CMK (cell line): ENCODE measurements at places on chromosomes 6 and 20.

DNA sequence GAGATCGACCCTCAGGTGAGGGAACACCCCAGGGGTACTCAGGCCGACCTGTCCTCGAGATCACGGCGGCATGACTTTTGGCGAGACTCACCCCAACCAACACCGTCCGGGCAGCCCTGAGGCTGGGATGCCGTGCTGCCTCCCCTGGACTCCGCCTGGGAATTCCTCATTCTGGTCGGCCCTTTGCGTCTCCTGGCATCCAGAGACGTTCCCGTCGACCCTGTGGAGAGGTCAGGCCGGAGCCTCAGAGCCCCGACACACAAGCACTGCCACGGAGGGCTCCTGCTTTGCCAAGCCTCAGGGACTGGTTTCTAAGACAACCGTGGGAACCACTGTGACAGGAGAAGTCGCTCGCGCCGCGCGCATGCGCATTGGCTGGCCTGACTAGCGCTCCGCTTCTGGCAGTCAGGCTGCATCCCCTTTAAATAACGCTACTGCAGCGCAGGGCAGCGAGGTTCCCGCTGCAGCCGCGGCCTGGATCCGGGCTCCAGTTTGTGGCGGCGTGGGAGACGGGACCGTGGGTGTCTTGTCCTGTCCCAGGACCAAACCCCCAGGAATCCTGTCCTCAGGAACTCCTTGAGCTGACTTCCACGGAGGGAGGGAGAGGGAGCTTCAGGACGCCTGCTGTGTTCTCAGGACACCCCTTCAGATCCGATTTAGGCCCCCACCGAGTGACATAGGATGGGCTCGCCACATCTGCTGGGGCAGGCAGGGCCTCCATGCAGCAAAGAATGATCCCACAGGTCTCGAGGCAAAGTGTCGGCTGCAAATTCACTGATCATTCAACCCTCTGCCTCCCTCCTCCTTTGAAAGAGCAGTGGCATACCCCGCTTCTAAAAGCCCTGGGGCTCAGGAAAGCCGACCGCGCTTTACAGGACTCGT, 163.2 kb upstream of the ZNF337 start:
- DNase-seq, result no peak

DNA sequence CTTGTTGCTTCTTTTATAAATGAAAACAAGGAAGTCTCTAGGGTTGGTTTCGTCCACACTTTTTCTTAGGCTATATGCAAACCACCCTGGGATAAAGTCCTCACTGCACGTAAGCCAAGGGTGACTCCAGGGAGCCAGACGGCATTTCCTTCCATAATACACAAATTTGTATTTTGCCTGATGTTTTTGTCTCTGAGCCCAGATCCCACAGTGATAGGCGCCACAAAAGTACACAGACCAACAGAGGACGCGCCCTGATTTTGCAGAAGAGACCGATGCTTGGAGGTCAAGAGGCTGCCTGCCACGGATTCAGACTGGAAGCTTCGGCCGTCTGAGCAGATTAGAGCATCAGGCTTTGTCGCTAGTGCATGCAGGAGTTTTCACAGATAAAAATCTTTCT, 22.8 kb downstream of the FOXQ1 start:
- no peak for DNase-seq

DNA sequence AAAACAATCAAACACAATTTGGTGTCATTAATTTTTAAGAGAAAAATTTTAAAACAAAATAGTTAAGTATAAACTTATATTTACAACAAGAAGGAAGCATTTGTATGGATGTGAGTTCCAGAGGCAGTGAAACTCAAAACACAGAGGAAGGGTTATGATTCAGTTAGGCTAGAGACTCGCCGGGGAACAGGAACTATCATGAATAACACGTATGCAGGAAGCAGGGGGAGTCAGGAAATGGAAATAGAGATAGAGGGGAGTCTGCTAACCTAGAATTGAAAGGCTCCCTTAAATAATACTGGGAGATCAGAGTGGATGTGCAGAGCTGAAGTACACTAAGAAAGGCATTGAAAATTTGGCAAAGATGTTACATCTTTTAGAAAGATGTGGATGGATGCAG, 14.2 kb upstream of the HLA-DRB1 start:
- no peak for DNase-seq

GRCh38 chr20:37755665-37756064, 61.8 kb downstream of the CTNNBL1 start:
- no peak for DNase-seq

DNA sequence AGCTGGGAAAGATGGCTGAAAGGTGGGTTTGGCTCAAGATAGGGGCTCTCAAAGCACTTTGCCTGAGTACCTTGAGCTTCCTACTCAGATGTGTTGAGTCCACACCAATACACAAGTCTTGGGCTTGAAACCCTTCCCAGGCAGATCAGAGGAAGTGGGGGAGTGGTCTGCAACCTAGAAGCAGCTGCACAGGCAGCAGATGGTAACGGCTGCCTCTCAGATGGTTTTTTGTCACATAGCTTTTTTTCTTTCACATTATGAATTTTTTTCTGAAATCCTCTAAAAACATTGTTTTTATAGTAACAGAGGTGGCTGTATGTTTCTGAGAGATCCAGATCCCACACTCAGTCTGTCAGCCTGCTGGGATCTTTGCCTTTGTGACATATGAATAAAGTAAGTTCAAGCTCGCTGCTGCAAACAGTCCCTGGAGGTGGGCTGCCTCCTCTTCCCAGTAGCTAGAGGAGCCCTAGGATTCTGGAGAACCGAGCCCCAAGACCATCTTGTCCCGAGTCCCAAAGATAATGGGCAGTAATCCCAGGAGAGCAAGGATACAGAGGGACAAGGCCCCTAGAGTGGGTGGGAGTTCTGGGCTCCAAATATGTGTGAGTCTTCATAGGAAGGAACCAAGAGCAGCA, 97.1 kb upstream of the TOP1 start:
- DNase-seq, result no peak

DNA sequence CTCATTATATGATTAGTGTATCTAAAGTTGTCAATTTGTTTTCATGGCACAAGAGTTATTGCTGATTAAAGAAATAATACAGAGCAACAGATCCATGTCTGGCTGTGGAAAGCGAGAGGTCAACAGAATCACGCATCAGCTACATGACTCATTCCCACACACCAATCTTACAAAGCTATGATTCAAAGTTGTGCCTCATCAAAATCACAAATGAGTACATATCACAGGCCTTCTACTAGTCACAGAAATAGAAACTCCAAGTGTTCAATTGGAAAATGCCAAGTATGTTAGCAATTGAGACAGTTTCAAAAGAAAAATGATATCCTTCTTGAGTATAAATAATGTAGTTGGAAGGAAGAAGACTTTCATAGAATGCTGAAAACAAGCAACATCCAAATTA, 57.8 kb upstream of the NKAIN2 start:
- DNase-seq, result no peak

- DNase-seq, result no peak
These were observed 567.7 kb downstream of the ADGRB3 start for GRCh38 chr6:69202768-69203167.

DNA sequence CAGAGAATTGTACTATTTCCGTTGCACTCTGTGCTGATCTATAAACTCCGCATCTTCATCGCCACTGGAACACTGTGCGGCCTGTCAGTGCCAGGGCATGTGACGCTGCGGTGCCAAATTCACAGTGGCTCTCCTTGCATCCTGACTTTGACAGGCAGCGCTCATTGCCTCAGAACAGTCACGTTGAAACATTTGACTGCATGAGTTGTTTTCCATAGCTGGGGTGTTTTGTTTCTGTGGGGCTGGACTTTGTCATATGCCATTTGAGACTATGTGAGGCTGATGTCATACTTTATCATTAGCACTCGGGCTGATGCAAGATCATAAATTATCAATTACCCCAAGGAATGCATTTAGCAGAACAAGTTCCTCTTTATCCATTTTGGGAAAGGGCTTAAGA, 32.7 kb downstream of the CFAP61 start:
- DNase-seq, result no peak

DNA sequence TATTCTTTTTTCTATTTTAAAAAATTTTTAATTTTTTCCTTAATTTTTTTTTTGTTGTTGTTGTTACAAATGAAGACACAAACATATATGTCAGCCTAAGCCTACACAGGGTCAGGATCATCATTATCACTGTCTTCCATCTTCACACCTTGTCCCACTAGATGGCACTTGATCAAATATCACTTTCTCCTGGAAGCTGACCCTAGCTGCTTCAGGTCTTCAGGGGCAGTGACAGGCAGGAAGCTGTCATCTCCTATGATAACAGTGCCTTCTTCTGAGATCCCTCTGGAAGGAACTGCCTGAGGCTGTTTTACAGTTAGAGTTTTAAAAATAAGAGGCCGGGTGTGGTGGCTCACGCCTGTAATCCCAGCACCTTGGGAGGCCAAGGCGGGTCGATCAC, 70.2 kb upstream of the EEF1E1 start:
- DNase-seq, result no peak

DNA sequence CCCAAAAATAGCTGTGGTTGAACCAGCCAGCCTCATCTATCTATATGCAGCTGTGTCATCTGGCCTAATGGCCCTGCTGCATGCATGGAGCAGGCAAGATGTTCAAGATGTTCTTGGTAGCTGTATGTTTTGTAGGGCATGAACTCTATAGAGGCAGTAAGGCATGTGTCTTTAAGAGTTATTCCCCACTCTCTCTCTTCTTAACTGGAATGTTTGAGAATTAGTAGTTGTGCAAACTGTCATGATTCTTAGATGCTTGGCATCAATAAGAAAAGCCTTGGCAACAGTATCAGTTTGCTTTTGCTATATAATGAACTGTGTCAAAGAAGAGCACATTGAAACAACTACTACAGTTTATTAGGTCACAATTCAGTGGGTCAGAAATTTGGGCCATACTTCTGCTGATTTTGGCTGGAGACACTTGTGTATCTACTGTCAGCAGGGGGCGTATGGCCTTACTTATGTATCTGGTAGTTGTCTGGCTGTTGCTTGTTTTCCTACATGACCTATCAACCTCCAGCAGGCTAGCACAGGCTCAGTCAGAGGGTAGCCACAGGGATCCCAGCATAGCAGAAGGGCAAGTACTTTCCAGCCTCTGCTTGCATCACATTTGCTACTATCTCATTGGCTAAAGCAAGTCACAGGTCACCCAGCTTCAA, 56.1 kb upstream of the LAMP5 start:
- no peak for DNase-seq

GRCh38 chr6:70210462-70210861, 92.4 kb downstream of the COL9A1 start:
- no peak for DNase-seq

GRCh38 chr6:140252099-140252498, 877.7 kb upstream of the CITED2 start:
- no peak for DNase-seq

DNA sequence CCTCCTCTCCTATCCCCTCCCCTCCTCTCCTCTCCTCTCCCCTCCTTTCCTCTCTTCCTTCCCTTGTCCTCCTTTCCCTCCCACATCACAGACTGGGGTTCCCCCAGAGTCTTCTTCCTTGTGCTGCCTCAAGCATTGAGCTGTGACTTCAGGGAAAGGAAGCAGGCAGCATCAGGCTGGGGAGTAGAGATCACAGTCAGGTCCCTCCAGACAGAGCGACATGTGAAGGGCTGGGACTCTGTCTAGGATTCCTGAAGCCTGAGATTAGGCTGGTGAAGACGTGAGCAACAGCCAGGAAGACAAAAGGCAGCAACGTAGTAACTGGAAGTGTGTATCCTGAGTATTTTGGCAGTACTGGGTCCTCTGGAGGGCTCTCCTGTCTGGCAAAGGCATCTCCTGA, 265.4 kb upstream of the SUPT3H start:
- no peak for DNase-seq

DNA sequence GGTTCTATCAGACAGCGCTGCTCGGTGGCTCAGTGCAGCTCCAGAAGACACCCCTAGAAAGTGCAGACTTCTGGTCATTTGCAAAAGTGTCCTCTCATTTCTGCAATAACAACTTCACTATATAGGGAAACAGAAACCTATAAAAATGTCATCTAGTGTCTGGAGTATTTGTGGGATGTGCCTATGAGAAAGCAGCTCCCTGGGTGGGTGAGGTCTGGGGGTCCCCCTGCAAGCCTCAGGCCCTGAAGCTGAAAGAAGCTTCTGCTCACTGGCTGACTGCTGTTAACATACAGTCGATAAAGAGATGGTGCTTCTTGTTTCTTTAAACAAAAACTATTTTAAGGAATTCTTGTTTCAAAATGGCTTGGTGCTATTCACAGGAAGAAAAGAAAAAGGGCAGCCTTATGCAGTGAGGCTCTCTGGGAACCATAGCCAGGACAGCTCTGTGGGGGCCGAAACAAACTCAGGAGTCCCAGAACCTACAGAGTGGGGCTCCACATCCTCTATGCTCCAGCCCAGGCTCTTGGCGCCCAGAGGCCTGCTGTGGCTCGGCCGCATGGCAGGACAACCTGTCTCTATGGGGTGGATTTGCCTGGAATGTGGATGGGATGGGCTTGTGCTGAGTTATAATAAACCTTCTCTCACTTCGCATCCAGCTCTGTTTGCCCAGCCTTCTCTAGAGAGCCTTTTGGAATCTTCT, 109.7 kb downstream of the BANF2 start:
- DNase-seq, result no peak

- DNase-seq, result no peak
These were observed 101.7 kb upstream of the HDGFL1 start for GRCh38 chr6:22467645-22468044.

- no peak for DNase-seq
These were observed 216.1 kb downstream of the QKI start for GRCh38 chr6:163630572-163630971.

DNA sequence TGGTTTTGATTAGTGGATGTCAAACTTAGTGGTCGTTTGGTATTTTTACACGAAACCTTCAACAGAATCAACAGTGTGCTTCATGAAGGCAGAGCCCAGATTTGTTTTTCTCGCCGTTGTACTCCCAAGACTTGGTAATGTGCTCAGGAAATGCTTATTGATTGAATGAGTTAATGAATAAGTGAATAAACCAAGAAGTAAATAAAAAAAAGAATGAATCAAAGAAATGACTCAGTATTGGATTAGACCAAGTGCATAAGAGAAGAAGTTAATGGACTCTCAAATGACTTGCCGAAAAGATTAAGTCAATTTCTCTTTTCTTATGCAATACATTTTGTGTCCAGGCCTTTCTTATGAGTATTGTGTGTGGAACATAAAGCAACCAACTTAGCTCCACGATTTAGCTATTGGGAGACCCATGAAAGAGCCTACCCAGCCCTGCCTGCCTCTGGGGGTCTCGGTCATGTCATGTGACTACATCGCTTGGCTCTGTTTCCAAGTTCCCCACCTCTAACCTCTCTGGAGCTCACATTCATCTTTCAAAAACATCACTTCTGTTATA, 10.6 kb upstream of the FUCA2 start:
- DNase-seq, result no peak

DNA sequence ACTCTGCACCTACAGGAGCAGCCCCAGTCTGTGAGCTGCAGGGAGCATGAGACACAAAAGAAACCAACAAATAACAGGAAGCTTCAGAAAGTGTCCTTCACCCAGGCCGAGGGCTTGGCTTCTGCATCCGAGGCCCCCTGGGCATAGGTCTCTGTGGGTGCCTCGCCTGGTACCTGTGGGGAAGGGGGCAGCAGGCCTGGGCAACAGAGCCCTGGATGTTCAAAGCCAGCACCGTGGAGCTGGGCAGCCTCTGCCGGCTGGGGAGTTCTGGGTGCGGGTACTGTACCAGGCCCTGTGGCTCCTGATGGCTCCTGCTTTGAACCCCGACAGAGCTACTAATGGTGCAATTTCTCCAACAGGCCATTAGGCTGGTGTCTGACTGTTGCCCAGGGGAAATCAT, 55.7 kb downstream of the TMEM242 start:
- DNase-seq, result no peak

GRCh38 chr20:4651536-4651935, 70.2 kb upstream of the PRND start:
- no peak for DNase-seq

- no peak for DNase-seq
These were observed 3.8 kb downstream of the COL12A1 start for GRCh38 chr6:75201901-75202672.

GRCh38 chr6:21150667-21151066, 442.9 kb upstream of the SOX4 start:
- DNase-seq, result no peak
